ENCODE measurements at places on chromosomes 5 and 9. TPM values are rescaled to one million over a fixed set of nuclear protein-coding genes. Genes with fewer than 3 reads are reported as not detected.

- DNase-seq, result no peak
These were observed 76.0 kb downstream of the GADD45G start for GRCh38 chr9:89680547-89681467.

GRCh38 chr5:170629566-170630175 is 125.9 kb downstream of the KCNIP1 start:
- DNase-seq, result no peak

DNA sequence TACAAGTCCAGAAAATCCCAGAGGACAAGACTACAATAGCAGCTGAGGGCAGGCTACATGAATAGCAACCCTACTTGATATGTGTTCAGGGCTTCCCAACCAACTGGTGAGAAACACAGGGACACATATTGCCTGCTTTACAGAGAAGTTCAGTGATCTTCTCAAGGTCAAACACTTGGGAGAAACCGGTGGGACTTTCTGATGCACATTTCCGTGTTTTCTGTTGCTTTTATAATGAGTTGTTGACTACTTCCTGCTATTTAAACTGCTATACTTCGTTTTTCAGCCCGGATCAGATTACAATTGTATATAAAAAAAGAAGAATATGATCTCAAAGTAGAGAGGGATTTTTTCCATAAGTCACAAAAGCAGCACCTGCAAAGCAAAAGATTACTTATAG is 175.1 kb downstream of the SNX18 start:
- no peak for DNase-seq

DNA sequence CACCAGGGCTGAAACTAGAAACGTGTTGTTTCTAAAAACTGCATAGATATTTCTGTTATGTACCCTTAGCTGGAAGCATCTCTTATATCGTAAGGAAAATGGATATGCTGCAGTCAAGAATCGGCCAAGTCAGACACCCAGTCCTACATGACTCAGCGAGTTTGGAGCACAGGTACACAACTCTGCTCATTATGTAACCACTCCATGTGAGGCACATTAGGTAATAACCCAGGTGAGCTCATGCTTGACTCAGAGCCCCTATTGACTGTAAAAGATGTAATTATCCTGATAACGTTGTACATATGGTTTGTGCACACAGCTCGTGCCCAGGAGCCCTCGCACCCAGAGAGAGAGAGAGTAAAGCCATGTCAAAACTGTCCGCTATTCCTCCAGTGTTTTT is 593.7 kb upstream of the ACO1 start:
- DNase-seq, result no peak

DNA sequence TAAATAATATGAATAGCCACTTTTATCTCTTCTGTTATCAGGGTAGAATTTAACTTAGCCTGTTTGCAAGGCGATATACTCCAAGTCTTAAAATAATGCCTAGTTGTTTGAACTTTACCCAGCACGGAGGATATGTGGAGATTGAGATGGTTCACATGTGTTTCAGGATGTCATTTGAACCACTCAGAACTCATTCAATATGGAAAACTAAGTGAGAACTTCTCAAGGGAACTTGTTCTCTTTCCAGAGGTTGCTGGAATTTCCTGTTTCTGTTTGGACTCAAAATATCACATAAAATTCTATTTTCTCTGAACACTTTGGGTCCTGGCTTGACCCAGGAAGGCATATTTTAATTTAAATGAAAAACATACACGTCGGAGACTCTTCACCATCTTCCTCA is 139.1 kb upstream of the MYO10 start:
- DNase-seq, result no peak

GRCh38 chr5:95262933-95263660 is 21.8 kb downstream of the MCTP1 start:
- no peak for DNase-seq

DNA sequence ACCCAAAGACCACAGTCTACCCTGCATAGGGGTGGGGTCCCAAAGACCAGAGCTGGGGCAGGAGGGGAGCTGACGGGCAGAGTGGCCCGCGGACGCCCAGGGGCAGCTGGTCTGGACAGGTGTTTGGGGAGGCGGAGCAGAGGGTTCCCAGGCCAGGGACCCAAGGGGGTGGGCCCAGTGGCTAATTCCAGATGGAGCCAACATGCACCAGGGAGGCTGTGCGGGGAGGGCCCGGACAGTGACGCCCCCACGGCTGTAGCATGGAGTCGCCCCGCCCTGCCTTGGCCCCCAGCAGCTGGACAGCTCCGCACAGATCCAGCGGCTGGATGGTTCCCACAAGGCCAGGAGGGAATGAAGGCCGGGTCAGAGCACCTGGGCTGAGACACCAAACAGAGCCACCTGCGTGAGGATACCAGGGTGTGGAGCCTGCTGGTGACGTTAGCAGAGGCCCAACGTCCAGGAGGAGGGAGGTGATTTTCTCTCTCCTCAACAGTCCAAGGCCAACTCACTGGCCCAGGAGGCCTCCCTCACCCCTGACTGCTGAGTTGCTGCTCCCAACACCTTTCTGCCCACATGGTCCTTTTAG is 55.3 kb upstream of the EGFL7 start:
- no peak for DNase-seq

DNA sequence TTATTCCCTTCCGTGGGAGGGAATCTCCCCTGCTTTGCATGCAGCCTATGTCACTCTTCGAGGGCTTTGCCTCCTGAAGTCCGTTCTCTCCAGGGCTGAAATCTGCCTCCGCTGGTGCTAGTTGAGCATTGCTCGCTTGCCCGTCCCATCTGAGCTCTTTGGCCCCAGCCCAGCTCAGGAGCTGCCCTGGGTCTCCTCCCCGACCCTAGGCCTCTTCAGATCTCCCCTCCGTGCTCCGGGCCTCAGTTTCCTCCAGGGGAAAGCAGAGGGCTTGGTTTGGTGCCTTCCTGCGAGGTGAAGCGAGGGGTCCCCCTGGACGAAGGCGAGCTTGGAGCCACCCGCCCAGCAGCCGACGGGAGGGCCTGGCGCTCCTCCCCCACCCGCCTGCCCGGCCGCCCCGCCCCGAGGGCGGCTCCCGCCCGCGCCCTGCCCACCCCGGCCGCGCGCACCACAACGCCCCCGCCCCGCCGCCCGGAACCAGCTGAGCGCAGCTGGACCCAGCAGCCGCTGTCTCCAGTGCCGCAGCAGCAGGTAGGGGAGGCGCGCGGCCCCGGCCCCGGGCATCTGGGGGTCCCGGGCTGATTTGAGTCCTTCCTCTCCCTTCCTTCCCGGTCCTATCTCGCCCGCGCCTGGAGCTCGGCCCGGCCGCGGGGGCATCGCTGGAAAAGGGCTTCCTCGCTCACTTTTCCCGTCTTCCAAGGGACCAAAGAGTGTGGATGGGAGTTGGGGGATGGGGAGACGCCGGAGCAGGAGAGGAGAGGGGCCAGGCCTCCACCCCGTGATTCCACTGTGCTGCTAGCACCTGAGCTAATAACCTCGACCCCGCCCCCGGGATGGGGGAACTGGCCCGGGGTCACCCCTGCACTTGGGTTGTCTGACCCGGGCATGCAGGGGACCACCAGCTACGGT is at the start of gene GSN:
TSS of gene GSN (plus strand) at position 474 of the 909 bp plus-strand sequence. CDS start 33,810 bp downstream, outside the sequence.
- peak; percentile 82 for DNase-seq

- no peak for DNase-seq
These were observed 17.3 kb upstream of the LTC4S start for GRCh38 chr5:179776411-179776938.

- no peak for DNase-seq
These were observed 48.9 kb downstream of the CFAP90 start for GRCh38 chr5:7801891-7802614.

DNA sequence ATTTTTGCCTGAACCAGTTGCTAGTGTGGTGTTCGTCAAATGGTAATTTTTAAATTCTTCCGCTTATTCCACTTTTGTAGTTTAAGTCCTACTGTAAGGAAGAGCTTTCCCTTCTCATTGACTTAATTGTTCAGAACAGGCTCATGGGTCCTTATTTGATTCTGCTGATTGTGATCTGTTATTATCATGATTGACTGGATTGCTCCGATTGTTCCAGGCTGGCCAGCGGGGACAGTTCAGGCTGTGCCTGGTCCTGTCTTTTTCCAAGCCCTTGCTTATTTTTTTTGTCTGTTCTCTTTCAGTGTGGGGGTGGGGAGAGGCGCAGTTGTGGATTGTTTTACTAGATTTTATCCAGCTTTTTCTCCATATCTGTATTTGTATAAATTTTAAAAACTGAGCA is 52.4 kb downstream of the TRIO start:
- no peak for DNase-seq

DNA sequence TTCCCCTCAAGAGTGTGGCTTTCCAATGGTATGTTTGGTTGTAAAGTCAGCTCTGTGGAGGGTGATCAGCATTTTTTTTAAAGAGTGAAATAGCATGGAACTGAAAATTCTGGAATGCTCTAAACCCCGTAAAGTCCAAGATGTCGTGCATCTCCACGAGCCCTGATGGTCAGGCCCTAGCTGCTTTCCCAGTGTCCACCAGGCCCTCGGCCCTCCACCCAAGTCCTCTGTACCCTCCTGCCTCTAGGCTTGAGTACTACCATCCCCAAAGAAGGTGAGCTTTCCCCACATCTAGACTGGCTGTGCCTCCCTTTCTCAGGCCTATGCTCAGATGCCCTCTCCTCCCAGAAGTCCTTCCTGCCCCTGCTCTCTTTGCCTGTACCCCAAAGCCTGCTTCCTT is 280.3 kb downstream of the GADD45G start:
- no peak for DNase-seq

- no peak for DNase-seq
These were observed 36.7 kb upstream of the GABBR2 start for GRCh38 chr9:98745470-98745869.

GRCh38 chr9:124941679-124942561 is 1.0 kb upstream of the GOLGA1 start:
- no peak for DNase-seq

DNA sequence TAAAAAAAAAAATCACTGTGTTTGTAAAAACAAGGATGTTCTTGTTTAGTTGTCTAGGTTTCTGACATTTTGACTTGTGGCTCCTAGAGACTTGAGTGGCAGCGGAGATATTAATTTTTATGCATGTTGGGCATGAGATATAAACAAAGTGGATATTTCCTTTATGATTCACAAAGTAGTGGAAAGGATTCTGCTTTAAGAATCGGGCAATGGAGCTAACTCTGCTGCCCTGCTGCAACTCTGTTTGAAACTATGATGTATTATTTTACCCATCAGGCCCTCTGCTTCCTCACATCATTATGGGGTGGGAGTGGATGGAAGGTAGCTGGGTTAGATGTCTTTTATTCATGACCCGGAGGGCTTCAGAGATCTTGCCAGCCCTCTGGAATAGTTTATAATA is 94.1 kb upstream of the CD180 start:
- DNase-seq, result peak; percentile 78

DNA sequence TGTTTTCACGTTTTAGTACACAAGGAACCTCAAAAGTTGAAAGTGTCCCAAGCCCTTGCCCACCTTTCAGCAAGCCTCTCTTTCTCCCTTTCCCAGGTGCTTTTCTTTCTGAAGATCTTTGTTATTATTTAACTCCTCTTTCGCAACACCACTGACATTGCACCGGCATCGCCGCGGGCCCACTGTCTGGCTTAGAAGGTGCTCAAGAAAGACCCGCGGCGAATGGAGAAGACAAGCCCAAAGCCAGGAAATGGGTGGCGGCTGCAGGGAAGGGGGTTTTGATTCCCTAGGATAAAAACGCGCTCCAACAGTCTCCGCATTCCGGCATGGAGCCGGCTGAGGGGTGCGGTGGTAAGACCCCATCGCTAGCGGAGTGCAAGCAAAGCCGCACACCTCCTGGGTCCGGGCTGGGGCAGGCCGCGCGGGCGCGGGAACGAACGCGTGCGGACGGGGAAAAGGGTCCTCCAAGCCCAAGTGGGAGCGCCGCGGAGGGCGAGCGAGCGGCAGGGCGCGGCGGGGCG is 404 bp upstream of the AFAP1L1 start:
- no peak for DNase-seq

DNA sequence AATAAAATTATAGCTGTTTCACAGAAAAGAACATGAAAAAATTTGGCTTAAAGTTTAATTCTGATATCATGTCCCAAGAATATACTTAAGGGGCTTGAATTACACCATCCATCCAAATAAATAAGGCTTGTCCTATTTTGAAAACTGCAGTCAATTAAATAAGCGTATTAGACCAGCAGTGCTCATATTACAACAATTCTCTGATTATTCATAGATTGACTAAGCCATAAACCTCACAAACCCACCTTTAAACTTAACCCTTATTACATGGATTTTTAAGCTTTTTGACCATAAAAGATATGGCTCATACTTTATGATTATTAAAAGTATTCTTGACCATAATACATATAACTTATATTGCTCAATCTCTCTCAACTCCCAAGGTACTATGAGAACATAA is 127.9 kb downstream of the ELAVL2 start:
- no peak for DNase-seq

DNA sequence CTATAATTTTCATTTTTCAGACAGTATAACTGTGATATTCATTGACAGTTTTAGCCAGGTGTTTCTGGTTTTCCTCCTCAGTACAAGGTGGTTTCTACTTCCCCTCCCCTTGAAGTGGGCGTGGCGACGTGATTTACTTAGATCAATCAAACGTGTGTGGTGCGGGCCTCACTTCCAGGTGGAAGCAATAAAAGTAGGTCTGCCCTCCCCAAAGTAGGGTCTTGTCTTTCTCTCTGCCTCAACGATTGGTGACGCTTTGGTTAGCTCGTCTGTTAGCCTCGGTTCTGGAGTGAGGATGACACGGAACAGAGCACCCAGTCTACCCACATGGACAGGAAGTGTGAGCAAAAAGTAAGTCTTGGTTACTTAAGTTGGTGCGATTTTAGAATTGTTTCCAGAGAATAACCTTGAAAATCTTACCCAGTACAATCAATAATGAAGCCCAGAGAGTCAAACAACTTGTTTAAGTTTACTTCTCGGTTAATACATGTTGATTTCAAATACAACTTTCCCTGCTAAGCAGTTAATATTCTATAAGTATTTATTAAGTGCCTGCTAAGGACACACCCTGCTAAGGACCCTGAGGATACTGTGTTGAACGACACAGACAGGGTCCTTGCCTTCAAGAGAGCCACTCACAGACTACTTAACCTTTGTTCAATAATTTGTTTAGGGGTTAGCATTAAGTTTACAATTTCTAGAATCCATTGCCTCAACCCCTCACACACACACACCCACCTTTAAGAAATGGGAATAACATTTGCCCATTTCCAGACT is 48.4 kb downstream of the COX7C start:
- no peak for DNase-seq

GRCh38 chr9:98968601-98969337 is 25.1 kb downstream of the COL15A1 start:
- DNase-seq, result no peak

Gene PROB1
- 3.0 TPM for polyA plus RNA-seq

Gene PKD2L2
- polyA plus RNA-seq, result 0.35 TPM

Gene FAM221B
- polyA plus RNA-seq, result 0.48 TPM

Gene IL33
- 120 TPM for polyA plus RNA-seq

Gene TMEM167A
- 92.8 TPM for polyA plus RNA-seq

Gene RNF183
- polyA plus RNA-seq, result 0.34 TPM
